ENCODE measurements at places on chromosomes 4 and X.
A peak's percentile ranks its signal among the peaks of the same experiment; 100 is the strongest.

DNA sequence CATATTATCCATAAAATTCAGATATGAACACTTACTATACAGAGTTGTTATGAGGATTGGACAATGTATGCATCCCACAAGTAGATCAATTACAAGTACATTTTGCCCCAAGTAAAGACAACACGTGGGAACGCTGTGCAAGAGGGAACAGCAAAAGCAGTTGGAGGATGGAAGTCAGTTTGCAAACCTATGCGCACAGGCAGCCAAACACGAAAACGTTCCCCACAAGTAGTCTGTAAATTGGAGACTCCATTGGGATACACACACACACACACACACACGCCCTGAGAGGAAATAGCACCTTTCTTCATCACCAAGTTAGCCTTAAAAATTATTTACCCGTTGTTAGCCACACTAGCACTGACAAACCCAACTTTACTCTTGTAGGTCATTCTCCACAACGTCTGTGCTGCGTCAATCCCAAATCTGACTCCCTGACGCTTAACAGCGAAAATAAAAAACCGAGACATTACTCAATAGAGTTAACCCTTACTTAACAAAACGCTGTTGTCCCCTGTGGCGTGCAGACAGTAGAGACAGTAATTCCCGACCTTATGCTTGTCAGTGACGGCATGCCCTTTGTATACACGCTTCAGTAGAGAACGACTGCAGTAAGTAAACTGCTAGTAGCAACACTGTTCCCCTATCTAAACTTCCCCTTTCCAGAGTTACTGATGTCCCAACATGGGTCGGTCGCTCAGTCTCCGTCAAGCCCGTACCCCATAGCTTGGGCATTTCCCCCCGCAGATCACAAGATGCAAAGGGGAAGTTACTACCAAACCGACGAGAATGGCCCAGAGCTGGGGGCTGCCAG is 730 bp downstream of the MANBA start:
- DNase-seq, result peak; percentile 2

DNA sequence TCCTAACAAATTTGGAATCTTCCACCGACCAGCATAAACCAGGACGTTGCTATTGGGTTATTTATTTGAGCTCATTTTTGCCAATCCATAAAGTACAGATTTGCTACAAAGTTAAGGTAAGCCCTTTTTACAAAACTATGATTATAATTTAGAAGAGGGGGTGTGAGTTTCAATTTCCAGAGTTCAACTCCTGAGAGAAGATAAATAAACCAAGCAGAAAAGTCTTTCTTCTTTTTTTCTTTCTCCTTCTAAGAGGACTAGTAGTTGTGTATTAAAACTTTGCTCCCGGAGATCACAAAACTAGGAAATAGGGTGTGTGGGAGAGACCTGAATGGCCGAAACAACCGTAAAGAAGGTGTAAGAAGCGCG is 2.6 kb downstream of the PITX2 start:
- DNase-seq, result no peak

GRCh38 chr4:143347484-143348111 is 10.9 kb downstream of the GAB1 start:
- DNase-seq, result no peak

GRCh38 chrX:38626296-38626695 is 65.0 kb downstream of the TSPAN7 start:
- DNase-seq, result no peak

DNA sequence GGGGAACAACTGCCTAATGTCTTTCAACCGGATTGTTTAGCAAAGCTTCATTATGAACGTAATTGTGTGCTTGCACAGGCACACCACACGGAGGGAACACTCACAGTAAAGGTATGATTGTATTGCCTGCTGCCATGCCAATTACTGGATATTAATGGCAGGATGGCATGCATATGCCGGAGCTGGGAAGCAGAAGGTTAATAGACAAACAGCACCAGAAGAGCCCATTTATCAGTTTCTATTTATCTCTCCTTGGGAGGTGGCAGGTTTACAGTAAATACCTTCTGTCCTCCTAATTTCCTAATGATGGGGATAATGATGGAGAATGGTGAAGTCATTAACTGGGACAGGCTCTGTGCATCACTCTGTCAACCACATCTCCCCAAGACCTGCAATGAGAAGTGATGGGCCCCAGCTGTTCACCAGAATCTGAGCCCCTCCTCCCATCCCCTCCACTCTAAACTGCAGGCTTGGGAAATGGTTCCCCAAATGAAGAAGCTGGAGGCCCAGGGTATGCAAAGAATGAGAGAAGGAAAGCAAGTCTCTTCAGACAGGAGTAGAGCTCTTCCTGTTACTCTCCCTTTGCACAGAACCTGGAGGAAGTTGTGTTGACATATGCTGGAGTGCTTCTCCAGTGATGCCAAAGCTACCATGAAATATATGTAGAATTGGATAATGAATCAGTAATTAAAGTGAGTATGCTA is 160.8 kb downstream of the NAA11 start:
- no peak for DNase-seq

DNA sequence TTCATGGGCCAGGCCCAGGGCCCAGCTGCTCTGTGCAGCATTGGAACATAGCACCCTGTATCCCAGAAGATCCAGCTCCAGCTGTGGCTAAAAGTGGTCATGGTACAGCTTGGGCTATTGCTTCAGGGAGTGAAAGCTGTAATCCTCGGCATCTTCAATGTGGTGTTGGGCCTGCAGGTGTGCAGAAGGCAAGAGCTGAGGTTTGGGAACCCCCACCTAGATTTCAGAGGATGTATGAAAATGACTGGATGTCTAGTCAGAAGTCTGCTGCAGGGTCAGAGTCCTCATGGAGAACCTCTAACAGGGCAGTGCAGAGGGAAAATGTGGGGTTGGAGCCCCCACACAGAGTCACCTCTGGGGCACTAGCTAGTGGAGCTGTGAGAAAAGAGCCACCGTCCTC is 341.7 kb downstream of the PPP3CA start:
- DNase-seq, result no peak

GRCh38 chr4:181140037-181140603 is 1103.1 kb upstream of the TENM3 start:
- no peak for DNase-seq

DNA sequence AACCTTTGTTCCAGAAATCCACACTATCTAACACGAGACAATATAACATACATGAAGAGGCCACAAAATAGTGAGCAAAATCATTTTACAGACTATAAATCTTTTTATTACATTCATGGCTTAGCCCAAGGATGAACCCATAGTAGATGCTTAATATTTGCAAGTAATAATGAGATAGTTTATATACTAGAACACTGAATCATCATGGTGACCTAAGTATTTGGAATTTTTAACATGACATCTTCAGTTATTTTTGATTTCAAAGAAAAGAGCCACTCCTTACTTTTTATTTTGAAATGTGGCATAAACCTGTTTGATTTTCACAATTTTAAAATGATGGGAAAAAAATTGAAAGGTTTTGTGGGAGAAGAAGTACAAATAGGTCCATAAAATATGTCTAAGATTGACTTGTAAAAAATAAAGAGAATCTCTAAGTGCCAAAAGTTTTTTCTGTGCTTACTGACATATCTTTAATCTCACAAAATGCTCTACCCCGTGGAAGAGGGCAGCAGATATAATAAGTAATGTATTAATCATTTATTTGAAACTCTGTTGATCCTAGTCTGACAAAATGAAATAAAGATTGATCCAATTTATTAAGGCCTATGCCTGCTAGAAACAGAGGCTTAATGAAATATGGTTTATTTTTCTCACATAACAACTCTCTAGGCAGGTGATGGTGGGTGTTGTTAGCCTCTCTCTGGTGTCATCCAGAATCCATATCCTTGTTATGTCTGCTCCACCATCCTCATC is 224.5 kb upstream of the CENPE start:
- DNase-seq, result no peak

GRCh38 chrX:42546800-42547199 is 231.2 kb downstream of the PPP1R2C start:
- DNase-seq, result no peak

DNA sequence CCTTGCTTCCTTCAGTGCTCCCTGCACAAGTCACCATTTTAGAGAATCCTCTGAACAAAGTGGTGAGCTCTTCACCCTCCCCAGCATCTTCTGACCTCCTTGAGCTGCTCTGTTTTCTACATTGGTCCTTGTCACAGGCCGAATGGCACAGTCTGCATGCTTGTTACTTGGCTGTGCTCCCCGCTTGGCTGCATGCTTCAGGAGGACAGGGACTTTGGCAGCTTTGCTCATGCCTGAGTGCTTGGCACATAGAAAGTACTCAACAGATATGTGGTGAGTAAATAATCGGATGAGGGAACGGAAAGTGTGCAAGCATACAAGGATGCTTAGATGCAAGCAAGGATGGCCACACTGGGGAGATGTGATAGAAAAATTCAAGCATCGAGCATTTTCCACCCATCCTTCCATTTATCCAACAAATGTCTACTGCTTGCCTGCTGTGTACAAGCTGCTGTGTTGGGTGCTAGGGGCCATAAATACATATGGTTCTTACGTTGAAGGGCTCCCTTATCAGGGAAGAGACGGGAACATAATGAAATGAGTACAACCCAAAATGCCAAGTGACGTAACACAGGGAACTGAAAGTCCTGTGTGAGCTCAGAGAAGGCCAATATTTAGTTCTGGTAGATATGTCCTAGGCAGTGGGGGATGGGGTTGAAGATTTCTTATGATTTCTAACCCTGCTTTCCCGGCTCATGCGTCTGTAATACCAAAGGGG is 31.2 kb downstream of the SLC2A9 start:
- no peak for DNase-seq

GRCh38 chr4:4227510-4228355 is 1.0 kb upstream of the OTOP1 start:
- DNase-seq, result no peak

DNA sequence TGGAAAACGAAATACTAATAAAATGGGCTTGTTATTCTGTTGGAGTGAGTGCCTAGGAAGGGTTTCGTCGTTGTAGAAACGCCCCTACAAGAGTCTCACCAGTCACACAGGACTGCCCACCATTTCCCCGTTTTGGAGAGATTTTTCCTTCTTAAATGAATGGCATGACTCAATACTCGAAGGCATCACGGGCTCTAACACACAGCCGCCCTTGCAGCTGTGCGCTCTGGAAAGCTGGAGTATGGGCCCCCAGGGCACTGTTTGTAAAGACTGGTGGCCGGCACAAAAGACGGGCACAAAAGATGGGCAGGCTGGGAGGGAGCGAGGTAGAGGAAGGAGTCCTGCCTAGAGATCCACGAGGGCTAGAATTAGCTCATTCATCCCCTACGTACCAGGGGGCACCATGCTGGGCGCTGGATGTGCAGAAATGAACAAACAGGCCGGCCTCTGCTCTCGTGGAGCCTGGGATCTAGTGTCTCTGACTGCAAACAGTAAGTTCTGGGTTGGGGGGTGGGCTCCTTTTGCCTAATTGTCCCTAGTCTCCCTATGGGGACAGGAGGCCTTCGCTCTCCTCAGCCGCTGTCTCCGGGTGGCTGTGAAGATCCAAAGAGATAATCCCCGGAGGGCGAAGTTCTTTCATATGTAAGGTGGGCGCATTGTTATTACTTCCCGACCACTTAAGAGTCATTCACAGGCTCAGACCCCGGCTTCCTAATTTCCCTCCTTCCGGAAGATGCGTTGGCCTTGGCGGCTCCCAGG is 1.0 kb upstream of the SFRP2 start:
- no peak for DNase-seq

GRCh38 chrX:1165535-1166196 is 46.8 kb downstream of the CRLF2 start:
- DNase-seq, result no peak

DNA sequence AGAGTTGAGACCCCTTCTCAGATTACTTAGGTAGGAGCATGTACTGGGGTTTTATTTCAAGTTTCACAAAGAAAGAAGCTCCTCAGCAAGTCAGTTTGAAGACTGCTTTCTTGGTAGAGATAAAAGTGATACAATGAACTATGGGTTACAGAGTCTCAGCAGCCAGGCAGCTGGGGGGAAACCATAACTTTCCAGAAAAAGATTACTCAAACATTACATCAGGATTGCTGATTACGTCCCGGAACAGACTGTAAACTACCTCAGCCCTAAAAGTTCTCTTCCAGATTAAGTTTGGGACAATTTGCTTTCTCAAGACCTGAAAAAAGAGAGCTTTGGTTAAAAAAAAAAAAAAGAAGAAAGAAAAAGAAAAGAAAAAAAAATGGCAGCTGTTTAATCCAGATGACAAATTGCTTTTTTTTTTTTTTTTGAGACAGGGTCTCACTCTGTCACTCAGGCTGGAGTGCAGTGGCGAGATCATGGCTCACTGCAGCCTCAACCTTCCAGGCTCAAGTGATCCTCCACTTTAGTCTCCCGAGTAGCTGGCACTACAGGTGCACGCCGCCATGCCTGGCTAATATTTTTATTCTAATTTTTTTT is 16.6 kb downstream of the SAT1 start:
- DNase-seq, result no peak

DNA sequence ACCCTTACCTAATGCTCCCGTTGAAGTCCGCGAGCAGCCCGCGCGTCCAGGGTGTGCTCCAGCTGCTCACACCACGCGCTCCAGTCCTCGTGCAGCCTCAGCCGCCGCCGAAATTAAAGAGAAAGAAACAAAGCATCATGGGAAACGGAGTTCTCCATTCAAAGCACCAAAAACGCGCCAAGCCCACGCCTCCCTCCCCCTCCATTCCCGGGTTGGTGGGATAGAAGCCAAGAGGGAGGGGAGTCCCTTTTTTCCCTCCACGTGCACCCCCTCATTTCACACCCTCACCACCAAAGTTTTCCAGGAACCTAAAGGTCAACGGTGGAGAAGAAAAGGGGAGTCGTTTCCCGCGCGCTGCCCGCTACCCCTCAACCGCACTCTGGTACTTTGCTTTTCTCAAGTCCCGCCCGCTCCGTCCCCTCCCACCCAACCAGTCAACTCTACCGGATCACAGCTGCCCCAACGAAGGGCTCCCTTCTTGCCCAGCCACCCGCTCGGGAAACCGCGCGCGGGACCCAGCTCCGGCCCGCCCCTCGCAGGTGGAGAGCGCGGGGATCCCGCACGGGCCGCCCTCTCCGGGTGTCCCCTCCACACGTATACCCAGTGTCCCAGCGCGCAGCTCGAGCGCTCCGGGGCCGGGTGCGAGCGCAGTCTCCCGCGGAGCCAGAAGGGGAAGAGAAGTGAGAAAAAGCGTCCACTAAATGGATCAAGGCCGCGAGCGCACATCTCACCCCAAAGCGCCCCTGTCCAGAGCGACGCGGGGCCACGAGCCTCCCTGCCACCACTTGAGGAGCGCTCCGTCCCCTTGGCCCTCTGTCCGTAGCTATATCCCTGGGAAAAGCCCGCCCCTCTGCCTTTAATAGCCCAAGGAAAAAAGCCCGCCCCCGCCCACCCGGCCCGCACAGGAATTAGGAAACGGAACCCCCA is 65.1 kb upstream of the CCDC160 start:
- no peak for DNase-seq

DNA sequence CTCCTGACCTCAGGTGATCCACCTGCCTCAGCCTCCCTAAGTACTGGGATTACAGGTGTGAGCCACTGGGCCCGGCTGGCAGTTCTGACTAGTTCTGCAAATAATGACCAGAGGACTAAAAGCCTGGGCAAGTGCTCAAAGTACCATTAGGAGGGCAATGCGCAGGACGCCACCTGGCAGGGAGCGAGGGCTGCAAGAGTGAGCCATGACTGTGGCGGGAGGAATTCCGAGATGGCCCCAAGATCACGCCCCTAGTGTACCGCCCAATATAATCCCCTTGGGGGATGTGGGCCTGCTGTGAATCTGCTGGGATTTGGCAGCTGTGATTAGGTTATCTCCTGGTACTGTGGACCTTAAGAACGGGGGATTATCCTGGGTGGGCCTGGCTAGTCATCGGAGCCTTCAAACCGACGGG is 26.2 kb upstream of the GPR78 start:
- DNase-seq, result no peak

GRCh38 chr4:23952258-23952657 is 62.4 kb upstream of the PPARGC1A start:
- DNase-seq, result no peak

GRCh38 chrX:81957900-81958545 is 756.1 kb downstream of the SH3BGRL start:
- no peak for DNase-seq

- DNase-seq, result no peak
These were observed 466.1 kb downstream of the C4orf33 start for GRCh38 chr4:129561886-129562671.
